Upper lobe of left lung (tissue), 6 donors: ENCODE measurements at places on chromosomes 16 and 17.

DNA sequence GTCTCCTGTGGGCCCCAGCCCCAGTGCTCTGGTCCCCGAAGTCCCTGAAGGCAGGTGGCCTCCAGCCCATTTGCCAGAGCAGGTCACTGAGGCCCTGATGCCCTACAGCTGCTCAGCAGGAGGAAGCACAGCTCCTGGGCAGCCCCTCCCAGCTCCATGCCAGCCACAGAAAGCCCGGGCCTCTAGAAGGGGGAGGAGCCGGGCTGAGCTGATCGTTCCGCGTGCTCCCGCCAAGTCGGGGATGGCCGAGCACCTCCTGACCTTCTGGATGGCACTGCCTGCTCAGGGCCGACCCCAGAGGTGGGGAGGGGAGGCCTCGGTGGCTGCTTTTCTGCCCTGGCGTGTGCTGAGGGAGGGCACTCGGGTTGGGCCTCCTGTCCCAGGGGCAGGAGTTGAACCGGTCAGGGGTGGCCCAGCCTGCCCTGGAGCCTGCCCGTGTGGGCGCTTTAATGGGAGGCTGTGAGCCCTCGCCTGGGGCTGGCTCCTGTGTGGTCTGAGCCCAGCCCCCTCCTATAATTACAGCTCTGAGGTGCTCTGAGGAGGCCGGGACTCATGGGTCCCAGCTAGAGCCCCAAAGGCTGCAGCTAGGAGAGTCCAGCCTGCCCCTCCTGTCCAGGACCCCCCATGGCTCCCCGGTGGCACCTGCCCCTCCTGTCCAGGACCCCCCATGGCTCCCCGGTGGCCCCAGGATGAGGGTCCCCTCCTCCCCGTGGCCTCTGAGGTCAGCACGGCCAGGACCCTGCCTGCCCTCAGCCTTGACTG, 29.7 kb downstream of the ZFPM1 start:
- H3K27ac ChIP-seq = no peak overlapping the region
- no peaks in the 10 kb centered on the region for H3K36me3 ChIP-seq
- no peaks in the 10 kb centered on the region for H3K4me1 ChIP-seq
- DNase-seq = no peak
- H3K27me3 ChIP-seq = no peaks in the 10 kb centered on the region
- H3K4me3 ChIP-seq = no peak overlapping the region

DNA sequence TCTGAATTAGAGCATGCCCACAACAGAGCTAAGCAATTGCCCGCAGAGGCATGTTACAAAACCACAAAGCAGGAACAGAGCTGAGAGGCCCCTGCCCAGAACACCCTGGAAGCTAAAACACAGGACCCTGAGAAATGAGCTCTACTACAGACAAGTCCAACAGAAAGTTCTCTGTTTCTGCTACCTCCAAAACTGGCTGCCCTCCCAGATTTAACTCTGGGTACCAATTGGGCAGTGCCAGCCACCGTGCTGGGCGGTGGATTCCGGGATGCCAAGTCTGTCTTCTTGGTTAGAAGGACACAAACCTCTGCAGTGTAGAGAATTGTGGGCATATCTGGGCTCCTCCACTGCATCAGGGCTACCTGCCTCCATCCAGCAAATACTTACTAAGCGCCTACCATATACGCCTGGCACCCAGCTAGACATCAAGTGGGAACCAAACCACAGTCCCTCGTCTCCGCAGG, 1.0 kb downstream of the CMTM4 start:
- no peaks in the 10 kb centered on the region for H3K27me3 ChIP-seq
- peak overlapping the region; percentile 72 for H3K4me3 ChIP-seq
- H3K4me1 ChIP-seq = peaks cover 23% of the 10 kb centered on the region
- H3K36me3 ChIP-seq = no peaks in the 10 kb centered on the region

GRCh38 chr17:65794572-65794971, 233.1 kb upstream of the AXIN2 start:
- H3K36me3 ChIP-seq = no peaks in the 10 kb centered on the region
- H3K4me1 ChIP-seq = no peaks in the 10 kb centered on the region
- no peak overlapping the region for H3K4me3 ChIP-seq
- no peak for DNase-seq
- H3K27me3 ChIP-seq = no peaks in the 10 kb centered on the region

- H3K27ac ChIP-seq = no peak overlapping the region
- H3K27me3 ChIP-seq = no peaks in the 10 kb centered on the region
- H3K4me3 ChIP-seq = no peak overlapping the region
- no peaks in the 10 kb centered on the region for H3K36me3 ChIP-seq
- no peak for DNase-seq
Observed at GRCh38 chr17:80646328-80646727, 101.7 kb downstream of the RPTOR start.

- no peak overlapping the region for H3K4me3 ChIP-seq
- H3K27me3 ChIP-seq = no peaks in the 10 kb centered on the region
- no peak overlapping the region for H3K27ac ChIP-seq
- H3K4me1 ChIP-seq = no peaks in the 10 kb centered on the region
Observed at GRCh38 chr16:85969591-85969990, 70.6 kb downstream of the IRF8 start.

DNA sequence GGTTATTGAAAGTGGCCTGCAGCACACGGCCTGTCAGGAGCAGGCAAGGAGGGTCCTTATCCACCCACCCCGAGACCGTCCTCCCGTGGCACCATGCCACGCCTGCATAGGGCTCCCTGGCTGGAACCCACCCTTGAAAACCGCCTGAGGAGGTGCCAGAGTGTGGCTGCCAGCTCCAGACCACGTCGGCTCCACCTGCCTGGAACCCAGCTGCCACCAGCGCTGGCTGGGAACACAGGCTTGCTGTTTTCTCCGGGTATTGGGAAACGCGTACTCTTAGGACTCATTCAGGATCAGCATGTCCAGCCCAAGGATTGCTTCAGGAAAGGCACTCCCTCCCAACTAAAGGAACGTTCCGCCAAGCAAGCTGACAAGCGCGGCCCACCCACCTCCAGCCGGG, 6.7 kb downstream of the ARL16 start:
- no peaks in the 10 kb centered on the region for H3K4me1 ChIP-seq
- H3K27me3 ChIP-seq = no peaks in the 10 kb centered on the region
- H3K4me3 ChIP-seq = no peak overlapping the region

- H3K4me3 ChIP-seq = no peak overlapping the region
- peak overlapping the region; percentile 16 for H3K27ac ChIP-seq
- no peaks in the 10 kb centered on the region for H3K36me3 ChIP-seq
- H3K4me1 ChIP-seq = peaks cover 13% of the 10 kb centered on the region
Observed at GRCh38 chr17:73278049-73278464, 16.4 kb upstream of the CPSF4L start.

DNA sequence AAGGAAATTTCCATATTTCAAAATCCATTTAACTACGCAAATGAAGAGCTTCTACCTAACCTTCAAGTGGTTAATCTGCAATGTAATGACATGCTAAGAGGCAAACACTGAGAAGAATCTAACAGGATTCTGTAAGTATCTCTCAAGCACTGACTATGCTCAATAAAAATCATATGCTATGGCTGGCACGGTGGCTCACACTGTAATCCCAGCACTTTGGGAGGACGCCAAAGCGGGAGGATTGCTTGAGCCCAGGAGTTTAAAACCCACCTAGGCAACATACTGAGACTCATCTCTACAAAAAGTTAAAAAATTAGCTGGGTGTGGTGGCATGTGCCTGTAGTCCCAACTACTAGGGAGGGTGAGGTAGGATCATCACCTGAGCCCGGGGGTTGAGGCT, 32.7 kb downstream of the GNA13 start:
- H3K36me3 ChIP-seq = no peaks in the 10 kb centered on the region
- DNase-seq = no peak
- no peak overlapping the region for H3K4me3 ChIP-seq
- no peak overlapping the region for H3K27ac ChIP-seq

DNA sequence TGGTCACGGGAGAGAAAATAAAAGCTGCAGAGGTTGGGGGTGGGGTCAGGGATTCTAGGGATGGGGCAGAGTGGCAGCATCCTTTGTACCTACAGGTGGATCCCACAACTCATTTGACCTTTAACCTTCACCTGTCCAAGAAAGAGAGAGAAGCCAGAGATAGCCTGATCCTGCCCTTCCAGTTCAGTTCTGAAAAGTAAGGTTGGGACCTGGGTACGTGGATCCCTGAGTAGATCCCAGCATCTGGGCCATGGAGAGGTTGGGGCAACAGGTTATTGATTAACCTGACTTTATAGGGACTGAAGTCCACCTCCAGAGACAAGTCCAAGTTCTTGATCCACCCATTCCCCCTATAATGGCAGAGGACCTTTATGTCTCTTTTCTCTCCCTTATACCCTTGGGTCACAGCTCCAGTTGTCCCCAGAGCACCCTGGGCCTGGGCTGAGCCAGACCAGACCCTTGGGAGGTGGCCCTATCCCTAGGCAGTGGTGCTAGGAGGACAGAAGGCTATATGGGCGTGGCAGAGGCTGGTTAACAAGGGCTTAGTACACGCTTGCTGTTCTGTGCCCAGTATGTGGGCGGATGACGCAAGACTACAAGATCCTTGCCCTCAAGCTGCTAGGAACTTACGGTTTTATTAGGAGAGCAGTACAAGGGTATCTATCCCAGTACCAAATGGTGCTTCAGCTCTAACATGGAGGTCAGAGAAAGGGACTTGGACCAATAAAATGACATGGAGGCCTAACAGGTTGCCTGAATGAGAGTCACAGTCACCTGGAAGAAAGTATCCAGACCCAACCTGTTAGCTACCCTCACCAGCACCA, 3.3 kb downstream of the CLDN7 start:
- no peak overlapping the region for H3K27ac ChIP-seq
- peaks cover 41% of the 10 kb centered on the region for H3K36me3 ChIP-seq
- H3K4me3 ChIP-seq = no peak overlapping the region
- no peaks in the 10 kb centered on the region for H3K27me3 ChIP-seq

DNA sequence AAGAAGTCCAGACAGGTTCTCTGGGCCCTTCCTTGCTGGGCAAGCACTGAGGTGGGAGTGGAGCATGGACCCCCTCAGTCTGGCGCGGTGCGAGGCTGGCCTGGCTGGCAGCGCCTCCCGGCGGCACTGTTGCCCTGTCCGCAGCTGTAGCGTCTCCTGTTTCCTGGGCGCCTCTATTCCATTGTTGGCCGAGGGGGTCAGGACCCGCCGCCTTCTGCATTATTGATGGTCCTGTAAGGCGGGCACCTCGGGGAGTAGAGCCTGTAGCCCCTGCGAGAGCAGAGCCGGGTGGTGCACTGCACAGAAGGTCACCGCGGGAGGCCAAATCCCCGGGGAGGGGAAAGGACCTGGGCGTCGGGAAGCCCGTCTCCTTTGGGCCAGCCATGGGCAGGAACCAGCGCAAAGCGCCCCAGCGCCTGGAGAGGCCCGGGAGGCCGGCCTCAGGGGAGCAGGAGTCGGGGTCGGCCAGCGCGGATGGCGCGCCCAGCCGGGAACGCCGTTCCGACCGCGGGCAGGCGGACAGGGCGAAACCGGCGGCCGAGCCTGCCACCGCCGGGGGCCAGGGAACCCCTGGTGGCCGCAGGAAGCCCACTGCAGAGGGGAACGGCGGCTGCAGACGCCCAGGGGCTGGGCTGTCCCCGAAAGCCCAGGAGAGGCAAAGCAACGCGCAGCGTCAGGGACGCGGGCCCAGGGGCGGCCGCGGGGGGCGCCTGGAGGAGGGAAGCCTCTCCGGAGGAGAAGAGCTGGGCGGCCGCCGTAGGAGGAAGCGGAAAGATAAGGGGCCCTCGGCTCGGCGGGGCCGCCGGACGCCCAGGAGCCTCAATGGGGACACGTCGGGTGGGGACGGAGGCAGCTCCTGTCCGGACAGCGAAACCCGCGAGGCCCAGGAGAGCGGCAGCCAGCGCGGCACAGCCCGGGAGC, at the start of gene MYO15B:
Gene MYO15B, plus strand, starts transcription at position 126 of the 921 bp plus-strand sequence. Its CDS starts 258 bp downstream, at position 384.
- H3K4me3 ChIP-seq = peak within 1 kb of the TSS; percentile 82
- peaks cover 19% of the 10 kb centered on the region for H3K36me3 ChIP-seq
- H3K27me3 ChIP-seq = no peaks in the 10 kb centered on the region
- H3K27ac ChIP-seq = peak within 1 kb of the TSS; percentile 95

- peak overlapping the region; percentile 65 for H3K4me3 ChIP-seq
- DNase-seq = no peak
- peaks cover 15% of the 10 kb centered on the region for H3K4me1 ChIP-seq
- H3K36me3 ChIP-seq = no peaks in the 10 kb centered on the region
- H3K27me3 ChIP-seq = no peaks in the 10 kb centered on the region
Observed at GRCh38 chr16:8675183-8676159, 1.1 kb downstream of the ABAT start.
